Endothelial cell of coronary artery (primary cell): ENCODE measurements at places on chromosomes 5 and 9. TPM values are rescaled to one million over a fixed set of nuclear protein-coding genes. Genes with fewer than 3 reads are reported as not detected.

OR1J2 gene
- total RNA-seq: not detected in 2 replicates

TRPM6 gene
- total RNA-seq: under 0.01 TPM in 2 replicates

UBTD2 gene
- 21.1 and 23.5 TPM in 2 replicates for total RNA-seq

OGN gene
- under 0.01 TPM in 1 of 2 replicates, not detected in the other for total RNA-seq
